ENCODE measurements at places on chromosomes 3 and 15. TPM values are rescaled to one million over a fixed set of nuclear protein-coding genes. Genes with fewer than 3 reads are reported as not detected.

The C3orf49 gene
- total RNA-seq, result not detected

- no peak for DNase-seq
Observed at GRCh38 chr3:123054931-123055330, 11.9 kb upstream of the PDIA5 start.

GRCh38 chr3:78792733-78793132 is 975.1 kb downstream of the ROBO1 start:
- no peak for DNase-seq

GRCh38 chr15:67165254-67166253 is 88.9 kb downstream of the AAGAB start:
- no peak for DNase-seq

The CPLX3 gene
- total RNA-seq, result not detected

GRCh38 chr15:42139596-42139995 is 16.8 kb downstream of the PLA2G4F start:
- DNase-seq, result no peak

DNA sequence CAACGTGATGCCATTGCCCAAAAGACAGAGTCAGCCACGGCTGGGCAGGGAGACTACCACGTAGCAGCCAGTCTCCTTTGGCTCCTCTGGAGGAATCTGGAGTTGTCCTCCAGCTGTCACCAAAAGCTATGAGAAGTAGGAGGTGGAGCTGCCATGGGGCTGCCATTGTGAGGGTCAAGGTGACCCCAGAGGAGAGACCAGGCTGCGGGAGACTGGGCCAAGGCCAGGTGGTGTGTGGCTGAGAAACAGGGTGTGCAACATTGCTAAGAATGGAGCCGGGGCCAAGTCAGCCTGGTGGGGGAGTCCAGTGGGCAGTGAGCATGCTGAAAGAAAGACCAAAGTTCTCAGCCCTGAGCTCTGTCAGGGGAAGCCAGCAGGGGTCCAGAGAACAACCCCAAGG is 29.9 kb upstream of the MRPS22 start:
- DNase-seq, result no peak

DNA sequence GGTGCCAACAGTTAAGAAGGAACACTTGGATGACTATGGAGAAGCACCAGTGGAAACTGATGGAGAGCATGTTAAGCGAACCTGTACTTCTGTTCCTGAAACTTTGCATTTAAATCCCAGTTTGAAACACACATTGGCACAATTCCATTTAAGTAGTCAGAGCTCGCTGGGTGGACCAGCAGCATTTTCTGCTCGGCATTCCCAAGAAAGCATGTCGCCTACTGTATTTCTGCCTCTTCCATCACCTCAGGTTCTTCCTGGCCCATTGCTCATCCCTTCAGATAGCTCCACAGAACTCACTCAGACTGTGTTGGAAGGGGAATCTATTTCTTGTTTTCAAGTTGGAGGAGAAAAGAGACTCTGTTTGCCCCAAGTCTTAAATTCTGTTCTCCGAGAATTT is 3.0 kb downstream of the SKIL start:
- no peak for DNase-seq

DNA sequence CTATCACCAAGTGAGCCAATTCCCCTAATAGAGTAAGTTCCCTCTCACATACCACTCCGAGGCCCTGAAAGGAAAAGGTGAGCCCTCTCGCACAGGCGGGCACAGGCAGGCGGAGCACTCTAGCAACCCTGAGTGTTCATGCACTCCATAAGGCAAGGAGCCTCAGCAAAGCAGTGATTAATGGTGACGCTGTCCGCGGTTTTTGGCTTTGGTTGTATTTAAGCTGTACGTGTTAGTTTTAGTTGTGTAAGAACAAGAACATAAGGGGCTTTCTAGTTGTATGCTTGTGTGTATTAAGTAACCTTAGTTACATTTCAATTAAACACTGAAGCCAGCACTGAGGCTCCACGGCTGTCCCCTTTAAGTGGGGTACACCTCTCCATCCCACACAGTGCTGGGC is 33.1 kb downstream of the KLHL25 start:
- no peak for DNase-seq

- no peak for DNase-seq
Observed at GRCh38 chr15:70768257-70768883, 5.0 kb upstream of the UACA start.

The SLC25A38 gene
- 21.2 TPM for total RNA-seq

DNA sequence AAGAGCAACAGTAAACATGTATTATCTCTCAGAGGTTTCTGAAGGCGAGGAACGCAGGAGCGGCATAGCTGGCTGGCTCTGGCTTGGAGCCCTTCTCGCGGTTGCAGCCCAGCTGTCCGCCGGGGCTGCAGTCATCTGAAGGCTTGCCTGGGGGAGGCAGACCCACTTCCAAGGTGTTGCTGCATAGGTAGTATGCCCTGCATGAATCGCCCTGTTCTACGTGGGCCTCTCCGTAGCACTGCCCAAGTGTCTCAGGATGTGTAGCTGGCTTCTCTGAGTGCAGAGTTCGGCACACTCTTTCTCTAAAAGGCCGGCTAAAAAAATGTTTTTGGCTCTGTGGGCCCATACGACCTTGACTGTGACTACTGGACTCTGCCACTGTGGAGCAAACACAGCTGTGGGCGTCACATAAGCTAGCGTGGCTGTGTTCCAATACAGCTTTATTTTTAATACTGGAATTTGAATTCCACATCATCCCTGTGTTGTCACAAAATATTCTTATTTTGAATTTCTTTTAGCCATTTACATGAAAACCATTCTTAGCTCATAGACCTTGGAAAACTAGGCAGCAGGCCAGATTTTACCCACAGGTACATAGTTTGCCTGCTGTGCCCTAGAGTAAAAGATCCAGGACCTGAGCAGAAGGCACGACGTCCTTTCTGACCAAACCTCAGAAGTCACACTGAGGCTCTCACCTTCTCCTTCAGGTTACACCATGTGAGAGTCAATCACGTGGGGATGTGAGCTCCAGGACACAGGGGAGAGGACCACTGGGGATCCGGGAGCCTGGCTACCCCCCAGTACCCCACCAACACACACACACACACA is 55.9 kb downstream of the PGPEP1L start:
- no peak for DNase-seq

- DNase-seq, result no peak
Observed at GRCh38 chr3:149438981-149439380, 35.5 kb upstream of the TM4SF4 start.

- DNase-seq, result no peak
Observed at GRCh38 chr15:55914446-55914845, 79.0 kb downstream of the NEDD4 start.

The BCL6 gene
- 114 TPM for total RNA-seq

The SIDT1 gene
- 44.7 TPM for total RNA-seq

DNA sequence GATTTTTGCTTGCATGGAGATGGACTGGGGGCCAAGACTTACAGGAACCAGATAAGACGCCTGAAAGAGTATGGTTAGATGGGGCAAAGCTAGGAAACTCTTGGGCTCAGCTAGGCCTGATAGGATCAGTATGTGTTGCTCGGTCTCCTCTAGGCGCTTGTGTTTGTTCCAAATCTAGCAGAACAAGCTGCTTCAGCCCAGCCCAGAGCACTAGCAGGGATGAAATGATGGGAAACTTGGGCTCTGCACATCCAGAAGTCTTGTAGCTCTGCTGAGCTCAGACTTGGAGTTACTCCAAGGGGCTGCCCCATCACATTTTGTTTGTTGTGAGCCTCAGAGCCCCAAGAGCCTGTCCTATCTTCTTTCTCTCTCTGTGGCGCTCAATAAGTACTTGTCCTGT is 34.7 kb downstream of the FOXL2 start:
- DNase-seq, result no peak

- no peak for DNase-seq
Observed at GRCh38 chr3:127613406-127613805, 15.2 kb downstream of the MCM2 start.

The PIERCE2 gene
- total RNA-seq, result not detected

The RETNLB gene
- not detected for total RNA-seq

GRCh38 chr3:21216598-21216997 is 534.4 kb downstream of the ZNF385D start:
- no peak for DNase-seq

The SPINK8 gene
- not detected for total RNA-seq

DNA sequence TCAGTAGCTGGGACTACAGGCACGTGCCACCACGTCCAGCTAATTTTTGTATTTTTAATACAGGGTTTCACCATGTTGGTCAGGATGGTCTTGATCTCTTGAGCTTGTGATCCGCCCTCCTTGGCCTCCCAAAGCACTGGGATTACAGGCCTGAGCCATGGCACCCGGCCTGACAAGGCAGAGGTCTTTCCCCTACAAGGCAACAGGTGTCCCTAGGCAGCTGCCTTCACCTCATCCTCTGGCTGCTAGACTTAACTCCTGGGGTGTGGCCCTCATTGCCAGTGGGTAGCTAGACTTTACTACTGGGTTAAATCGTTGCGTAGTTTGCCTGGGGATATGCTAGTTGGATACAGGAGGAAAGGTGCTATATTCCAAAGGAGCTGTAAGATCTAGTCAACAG is 81.4 kb downstream of the CHRD start:
- no peak for DNase-seq

The TRIM69 gene
- total RNA-seq, result 60.8 TPM
